ENCODE measurements at places on chromosomes 1 and 21. TPM values are rescaled to one million over a fixed set of nuclear protein-coding genes. Genes with fewer than 3 reads are reported as not detected.
A peak's percentile ranks its signal among the peaks of the same experiment; 100 is the strongest.

- no peak for DNase-seq
These were observed 35.3 kb upstream of the DMRTA2 start for GRCh38 chr1:50458507-50458906.

- no peak for DNase-seq
These were observed 48.2 kb downstream of the HHAT start for GRCh38 chr1:210376836-210377372.

- no peak for DNase-seq
These were observed 12.9 kb downstream of the RGS18 start for GRCh38 chr1:192171123-192171522.

DNA sequence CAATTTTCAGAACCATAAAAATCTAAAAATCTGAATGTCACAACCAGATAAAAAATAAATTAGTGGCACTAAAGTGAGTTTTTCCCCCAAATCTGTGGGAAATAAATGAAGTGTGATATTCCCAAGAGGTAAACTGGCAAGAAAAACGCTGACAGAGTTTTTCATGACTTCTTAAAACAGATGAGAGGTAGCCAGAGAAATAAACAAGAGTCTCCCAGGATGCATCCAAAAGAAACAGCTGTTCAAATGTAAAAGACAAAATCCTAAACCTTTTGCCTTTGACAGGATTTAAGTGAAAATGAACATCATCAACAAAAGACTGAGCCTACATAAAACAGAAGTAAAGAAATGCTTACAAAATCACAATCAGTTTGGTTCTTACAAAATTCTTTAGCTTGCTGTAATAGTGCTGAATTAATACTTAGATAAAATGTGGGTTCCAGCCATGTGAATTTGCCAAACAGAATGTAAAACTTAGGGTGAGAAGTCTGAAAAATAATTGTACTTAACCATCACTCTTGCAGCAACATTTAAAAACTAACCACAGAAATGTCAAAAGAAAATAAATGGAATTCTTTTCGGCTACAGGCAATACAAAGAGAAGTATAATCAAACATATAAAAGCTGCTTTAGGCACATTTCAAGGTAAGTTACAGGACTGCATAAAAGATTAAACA is 133.6 kb downstream of the EIF4G3 start:
- no peak for DNase-seq

DNA sequence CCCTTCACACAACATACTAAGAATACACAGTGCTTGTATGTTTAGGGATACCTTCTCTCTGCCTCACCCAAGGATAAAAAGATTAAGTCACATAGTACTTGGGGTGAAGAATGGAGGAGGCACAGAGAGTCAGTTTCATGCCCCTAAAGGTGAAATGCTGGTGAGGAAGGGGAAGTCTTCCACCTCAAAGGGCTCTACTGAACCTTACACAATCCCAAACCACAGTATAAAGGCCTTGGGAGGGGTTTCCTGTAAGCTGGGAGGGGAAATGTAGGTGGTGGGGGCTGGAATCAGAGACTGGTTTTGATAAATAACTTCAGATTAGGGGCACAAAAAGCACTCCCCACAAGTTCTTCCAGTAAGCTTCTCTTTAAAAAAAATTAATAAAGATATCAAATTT is 3.5 kb downstream of the MINDY1 start:
- no peak for DNase-seq

- peak; percentile 58 for DNase-seq
These were observed 170.8 kb downstream of the NFIA start for GRCh38 chr1:61253059-61253735.

DNA sequence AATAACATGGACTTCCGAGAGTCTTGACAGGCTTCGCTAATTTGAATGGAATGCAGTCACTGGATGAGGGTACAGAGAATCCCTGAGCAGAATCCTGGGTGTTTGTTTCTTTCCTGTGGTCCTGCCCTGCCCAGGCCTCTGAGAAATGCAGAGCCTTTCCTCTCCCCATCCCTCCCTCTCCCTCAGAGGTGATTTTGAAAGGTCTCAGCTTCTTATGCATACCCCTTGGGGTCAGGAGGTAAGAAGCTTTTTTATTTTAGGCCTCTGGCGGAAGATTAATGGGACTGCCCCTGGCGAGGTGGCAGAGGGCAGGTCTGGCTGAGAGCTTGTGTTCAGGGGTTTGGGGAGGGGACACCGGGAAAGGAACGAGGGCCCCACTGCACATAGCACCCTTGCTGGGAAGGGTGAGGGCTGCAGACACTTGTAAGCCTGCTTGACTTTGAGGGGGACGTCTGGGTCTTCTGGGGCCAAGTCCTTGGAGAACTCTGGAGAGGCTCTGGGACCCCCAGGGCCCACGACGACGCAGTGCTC is 116.5 kb upstream of the SLC45A1 start:
- DNase-seq, result no peak

- no peak for DNase-seq
These were observed 20.3 kb upstream of the AZIN2 start for GRCh38 chr1:33060579-33061083.

DNA sequence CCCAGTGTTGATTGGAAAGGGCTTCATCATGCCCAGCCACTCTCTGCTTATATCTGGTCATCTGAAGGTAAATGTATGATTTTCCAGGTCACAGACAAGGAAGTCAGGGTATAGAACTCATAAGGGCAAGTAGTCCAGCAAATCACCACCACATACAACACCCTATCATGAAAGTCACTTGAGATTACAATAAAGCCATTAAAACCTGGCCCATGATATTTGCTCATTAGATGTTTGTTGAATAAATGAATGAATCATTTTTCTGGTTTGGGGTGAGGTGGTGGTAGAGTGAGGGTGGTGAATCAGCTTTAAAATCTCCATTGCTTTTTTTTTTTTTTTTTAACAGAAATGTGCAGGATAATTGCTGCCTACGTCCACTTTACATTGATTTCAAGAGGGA is 91.9 kb downstream of the TGFB2 start:
- DNase-seq, result no peak

DNA sequence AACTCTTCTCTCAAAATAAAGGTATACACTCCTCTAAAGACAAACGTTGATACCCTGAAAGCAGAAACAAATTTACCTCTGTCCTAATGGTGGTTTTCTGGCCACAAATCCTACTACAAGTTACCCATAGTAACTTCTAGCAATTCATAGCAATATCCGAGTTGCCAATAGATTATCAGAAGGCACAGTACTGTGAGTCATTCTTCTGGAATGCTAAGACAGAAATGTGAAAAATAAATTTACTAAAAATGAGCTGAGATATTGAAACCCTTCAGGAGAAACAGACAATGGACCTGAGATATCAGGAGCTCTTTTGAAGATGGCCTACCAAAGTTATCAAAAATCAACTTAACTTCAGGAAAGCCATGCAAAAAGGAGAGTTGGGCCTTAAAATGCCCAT is 715.0 kb upstream of the ADAMTS5 start:
- DNase-seq, result no peak

DNA sequence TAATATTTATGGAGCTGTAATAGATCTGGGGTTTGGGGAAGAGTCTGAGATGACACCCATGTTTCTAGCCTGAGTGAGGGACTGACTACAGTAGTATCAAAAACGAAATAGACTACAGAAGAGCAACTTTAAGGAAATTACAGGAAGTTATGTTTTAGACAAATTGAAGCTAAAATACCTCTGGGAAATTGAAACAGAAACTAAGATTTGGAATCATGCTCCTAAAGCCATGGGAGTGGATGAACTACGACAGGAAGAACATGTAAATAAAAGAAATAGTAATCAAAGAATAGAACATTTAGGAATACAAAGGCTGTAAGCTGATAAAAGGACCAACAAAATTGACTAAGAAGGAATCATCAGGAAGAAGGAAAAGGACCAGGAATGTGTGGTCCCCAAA is 68.9 kb downstream of the KIAA0319L start:
- DNase-seq, result no peak

- DNase-seq, result no peak
These were observed 51.6 kb downstream of the IRF2BP2 start for GRCh38 chr1:234558330-234558836.

DNA sequence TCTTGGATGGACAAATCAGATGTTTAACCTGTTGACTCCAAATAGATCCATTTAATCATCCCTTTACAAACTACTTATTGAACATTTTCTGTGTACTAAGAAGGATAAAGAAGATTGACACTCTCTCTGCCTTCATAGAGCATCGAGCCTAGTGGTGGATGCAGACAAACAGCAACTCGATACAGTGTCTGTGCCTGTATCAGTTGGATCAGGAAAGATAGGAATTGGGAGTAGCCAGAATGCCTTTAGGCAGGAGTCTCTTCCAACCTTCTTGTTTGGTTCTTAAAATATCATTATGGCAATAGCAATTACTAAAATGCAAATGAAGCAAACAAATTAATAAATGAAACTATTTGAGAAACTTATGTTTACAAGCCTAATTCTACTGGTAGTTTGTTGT is 89.0 kb upstream of the RAVER2 start:
- no peak for DNase-seq

CRNN gene
- total RNA-seq, result not detected

SV2A gene
- total RNA-seq, result not detected

ATAD3C gene
- total RNA-seq, result 0.51 TPM

PCSK9 gene
- not detected for total RNA-seq

SETDB1 gene
- 60.1 TPM for total RNA-seq

IFNAR1 gene
- total RNA-seq, result 6.8 TPM
